Posterior cingulate gyrus (tissue), 11 donors: ENCODE measurements at places on chromosomes 2 and 18.

DNA sequence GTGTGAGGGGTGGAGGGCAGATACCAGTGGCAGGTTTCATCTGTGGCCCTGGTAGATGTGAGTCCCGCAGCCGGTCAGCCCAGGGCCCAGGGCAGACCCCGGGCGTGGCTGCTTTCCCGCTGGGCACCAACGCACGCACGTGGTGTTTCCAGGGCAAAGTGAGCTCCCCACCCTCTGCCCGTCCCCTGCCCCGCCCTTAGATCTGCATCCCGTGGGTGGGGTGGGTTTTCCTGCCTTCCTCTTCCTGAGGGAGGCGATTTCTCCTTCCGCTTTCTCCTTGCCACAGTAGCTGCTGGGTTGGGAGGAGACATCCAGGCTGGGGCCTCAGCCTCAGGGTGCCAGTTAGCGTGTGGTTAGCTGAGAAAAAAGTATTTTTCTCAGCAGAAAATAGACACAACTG is 49.6 kb downstream of the ODC1 start:
- no peak for DNase-seq

DNA sequence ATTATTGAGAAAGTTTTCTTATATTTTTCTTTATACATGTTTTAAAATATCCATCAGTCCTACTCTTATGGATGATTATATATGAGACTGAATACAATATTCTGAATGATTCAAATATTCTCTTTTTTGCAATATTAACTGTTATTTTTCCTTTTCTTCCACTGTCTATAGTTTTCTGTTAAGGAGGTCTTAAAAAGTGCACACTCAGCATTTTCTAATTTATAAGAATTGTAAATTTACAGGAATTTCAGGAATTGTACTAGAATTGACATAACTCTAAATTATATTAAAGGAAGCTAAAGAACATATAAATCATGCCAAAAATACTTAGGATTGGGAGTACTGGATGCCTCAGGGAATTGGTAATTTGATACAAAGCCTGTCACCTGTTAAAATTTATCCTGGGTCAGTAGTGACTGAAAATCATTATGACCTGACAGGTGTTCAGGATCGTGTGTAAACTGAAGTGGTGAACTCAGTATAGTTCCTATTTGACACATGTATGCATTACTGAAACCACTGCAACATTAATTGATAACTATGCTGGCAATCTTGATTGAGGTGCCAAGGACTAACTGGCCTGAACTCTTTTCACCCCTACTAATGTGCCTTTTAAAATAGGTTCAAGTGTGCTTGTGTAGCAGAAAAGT is 30.4 kb downstream of the MSTN start:
- DNase-seq = no peak

DNA sequence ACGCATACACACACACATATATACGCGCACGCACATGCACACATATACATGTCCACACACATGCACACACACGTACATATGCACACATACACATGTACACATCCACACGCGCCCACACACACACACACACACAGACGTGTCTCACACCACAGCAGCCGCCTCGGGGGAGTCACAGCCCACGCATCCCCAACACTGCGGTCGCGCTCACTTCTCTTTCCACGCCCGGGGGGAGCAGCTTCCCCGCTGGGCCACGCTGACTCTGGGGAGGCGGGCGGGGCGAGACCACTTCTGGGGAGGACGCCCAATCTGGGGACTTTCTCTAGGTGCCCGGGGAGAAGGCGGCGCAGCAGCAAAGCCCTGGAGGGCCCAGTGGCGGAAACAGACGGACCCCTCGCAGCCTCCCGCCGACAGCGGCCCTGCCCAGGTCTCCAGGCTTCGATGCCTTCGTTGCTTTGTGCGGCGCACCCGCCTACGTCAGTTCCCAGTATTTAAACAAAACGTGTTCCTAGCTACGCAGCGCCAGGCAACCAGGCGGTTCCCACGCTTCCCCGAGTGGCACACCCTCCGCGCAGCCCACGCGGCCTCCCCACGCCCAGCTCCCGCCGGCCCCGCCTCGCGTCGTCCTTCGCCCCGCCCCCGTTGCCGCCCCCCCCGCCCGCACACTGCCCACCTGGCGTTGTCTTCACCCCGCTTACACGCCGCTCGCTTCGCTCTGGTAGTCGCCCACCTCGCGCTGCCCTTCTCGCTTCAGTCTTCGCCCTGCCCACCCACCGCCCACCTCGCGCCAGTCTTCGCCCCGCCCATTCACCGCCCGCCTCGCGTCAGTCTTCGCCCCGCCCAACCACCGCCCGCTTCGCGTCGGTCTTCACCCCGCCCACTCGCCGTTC is 810 bp upstream of the RBFA start:
- peak; percentile 13 for DNase-seq

DNA sequence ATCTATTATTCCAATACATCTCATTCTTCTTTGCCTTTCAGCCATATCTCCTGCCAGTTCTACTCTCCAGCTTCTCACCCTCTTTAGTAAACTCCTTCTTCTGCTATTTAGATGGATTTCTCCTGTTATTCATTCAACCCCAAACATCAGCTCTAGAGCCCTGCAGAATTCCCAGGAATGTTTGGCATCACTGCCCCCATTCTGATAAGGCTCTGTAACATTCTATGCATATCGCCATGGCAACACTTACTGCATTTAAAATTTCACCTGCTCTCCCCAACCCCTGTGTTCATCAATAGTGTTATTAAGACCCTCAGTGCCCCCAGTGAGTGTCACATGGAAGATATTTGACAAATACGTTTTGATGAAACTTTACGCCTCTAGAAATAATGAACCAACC is 28.6 kb downstream of the LRATD1 start:
- DNase-seq = no peak

DNA sequence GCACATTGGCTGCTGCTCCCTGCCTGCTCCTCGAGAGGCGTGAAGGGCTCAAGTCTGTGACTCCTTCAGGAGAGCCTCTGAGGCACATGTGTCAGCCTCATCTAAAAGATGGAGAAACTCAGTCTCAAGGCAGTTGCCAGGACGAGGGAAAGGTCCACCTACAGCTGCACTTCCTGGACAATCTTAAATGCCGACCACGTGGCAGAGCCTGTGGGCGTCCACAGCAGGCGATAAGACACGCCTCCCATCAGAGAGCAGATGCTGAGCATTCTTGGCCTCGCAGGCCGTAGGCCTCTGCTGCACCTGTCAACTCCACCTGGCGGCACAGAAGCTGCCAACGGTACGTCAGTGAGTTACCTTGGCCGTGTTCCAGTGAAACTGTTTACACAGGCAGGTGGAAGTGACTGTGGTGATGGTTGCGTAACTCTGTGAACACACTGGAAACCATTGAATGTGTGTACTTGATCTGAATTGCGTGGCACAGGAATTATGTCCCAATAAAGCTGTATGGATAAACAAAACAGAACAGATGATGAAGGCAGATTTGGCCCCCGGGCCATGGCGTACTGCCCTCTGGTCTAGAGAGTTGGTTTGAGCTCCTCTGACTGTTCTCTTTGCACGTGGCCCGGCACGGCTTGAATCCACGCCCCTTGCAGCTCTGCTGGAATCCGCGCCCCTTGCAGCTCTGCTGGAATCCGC is 114.5 kb downstream of the RNF144A start:
- DNase-seq = no peak

- DNase-seq = no peak
These were observed 78.0 kb downstream of the MYO3B start for GRCh38 chr2:170255971-170256370.

DNA sequence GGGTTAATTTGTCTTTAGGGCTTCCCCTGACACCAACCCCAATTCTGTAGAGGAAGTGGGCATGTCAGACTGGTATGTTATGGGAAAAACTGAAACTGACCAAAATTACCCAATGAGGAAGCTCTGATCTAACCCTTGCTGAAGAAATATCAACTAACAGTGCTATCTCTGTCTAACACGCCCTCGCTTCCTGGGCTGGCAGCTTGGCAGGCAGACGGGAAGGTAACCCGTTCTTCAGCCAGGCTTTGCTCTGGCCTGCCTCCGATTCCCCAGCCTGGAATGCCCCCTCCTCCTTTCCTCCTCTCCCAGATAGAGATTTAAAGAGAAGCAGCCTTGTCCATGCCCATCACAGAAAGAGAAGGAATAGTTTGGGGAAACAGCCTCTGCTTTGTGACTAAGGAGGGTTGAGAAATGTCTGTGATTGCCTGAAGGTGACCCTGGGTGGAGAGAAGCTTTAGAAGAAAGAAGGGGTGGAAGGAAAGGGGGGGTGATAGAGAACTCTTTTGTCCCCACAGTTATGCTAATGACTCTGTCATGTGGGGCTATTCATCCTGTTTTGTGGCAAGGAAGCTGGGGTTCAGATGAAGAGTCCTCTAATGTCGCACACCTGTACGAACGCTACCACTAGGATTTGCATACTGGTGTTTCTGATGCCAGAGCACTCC is 15.4 kb downstream of the HK2 start:
- DNase-seq = no peak

GRCh38 chr18:22283397-22283796 is 114.0 kb downstream of the GATA6 start:
- no peak for DNase-seq

DNA sequence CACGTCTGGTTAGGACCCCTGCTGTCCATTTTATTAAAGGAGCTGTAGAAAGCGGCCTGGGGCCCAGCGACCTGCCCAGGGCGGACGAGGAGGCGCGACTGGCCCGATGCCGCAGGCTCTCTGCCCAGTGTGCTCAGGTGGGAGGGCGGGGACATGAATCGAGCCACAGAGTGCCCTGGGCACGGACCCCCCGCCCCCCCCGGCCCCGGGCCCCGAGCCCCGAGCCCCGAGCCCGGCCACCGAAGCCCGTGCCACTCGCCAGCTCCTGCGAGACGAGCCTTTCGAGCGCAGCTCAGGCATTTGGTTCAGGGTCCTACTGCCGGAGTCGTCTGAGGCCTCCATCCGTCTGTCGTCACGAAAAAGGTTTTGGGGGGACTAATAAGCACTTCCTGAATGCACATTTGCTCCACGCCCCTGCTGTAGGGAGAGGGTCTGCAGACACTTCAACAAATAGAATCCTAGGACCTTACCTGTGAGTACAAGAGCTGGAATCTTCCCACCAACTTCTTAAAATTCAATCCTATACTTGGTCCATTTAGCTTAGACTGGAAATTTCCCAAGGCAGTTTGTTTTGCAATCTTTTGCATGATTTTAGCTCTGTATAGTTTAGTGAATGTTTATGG is 602 bp upstream of the ADAM17 start:
- DNase-seq = no peak

- no peak for DNase-seq
These were observed 9.2 kb upstream of the HDAC4 start for GRCh38 chr2:239409976-239410375.

GRCh38 chr18:5942591-5942990 is 47.3 kb upstream of the TMEM200C start:
- no peak for DNase-seq

DNA sequence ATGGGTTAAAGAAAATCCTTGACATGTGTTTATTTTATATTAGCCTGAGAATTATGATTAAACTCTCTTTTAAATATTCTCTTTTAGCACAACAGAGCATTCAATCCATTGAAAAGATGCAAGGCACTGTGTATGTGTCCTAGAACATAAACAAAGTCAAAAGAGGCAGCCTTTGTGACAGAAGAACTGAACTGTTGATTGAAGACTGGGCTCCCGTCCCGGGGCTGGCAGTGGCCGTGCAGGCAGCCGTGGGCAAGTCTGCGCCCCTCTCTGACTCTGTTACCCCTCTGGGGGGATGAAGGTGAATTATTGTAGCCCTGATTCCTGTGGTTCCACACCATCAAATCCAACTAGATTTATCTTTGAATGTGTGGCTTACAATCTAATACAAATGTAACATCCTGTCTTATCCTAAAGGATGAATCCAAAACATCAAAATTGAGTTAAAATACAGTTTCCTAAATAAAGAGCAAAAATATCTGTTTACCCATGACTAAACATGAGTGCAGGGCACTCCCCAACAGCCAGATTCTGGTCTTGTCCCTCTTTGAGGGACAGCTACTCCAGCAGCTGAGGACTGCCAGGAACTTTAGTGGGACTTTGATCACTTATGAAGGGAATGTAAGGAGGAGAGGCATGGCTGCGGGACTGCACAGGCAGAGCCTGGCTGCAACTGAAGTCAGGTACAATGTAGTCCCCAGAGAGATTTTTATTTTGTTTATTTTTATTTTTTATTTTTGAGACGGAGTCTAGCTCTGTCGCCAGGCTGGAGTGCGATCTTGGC is 37.3 kb upstream of the SH3BP4 start:
- DNase-seq = peak; percentile 55

GRCh38 chr2:33342705-33343104 is 133.7 kb upstream of the RASGRP3 start:
- no peak for DNase-seq

DNA sequence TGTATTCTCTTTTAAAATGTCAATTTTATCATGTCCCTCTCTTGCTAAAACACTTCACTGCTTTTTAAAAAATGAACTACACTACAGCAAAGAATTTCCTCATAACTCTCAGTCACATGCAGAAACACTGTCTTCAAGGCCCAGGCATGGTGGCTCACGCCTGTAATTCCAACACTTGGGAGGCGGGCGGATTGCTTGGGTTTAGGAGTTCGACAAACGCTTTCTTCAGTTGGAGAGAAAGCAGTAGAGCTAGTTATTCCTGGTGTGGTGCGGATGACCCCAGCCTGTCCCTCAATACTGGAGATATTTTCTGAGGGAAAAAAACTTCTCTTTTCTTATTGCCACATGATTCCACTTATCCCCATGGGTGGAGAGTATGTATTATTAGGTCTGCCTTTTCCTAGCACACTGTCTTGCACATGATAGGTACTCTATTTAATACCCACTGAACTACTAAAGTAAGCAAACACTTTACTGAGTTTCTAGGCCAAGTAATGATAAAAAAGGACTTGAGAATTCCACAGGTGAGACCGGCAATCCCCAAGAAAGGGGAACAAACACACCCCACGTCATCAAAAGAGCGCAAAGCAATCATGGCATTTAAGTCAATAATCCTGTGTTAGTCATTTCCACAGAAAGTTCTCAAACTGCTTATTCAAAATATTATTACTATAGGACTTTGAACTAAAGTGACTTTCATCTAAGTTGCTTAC is 77.1 kb downstream of the SPIRE1 start:
- DNase-seq = no peak

DNA sequence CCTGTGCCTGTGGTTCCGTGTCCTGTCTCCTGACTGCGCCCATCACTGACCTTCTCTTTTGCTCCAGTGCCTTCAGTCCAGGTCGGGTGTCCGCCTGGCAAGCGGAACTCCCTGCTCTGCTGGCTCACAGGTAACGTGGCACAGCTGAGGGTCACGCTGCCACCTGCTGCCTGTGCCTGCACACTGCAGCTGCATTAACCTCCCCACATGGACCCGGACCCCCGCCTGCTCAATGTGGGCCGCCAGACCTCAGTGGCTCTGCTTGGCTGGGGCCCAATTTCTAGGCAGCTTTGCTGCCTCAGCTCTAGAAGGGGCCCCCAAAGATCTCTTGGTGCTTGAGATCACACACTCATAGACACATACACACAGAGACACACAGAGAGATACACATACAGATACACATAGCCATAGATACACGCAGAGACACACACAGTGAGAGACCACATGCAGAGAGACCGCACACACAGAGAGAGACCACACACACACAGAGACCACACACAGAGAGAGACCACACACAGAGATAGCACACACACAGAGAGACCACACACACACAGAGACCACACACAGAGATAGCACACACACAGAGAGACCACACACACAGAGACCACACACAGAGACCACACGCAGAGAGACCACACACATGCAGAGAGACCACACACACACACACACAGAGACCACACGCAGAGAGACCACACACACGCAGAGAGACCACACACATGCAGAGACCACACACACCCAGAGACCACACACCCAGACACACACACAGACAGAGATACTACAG is 14.9 kb upstream of the CNNM3 start:
- peak; percentile 73 for DNase-seq
